A549 treated with RU486 at 1 μM for 4 hours (cell line): ENCODE measurements at places on chromosomes 6 and 20. TPM values are rescaled to one million over a fixed set of nuclear protein-coding genes. Genes with fewer than 3 reads are reported as not detected.

The EDN1 gene
- total RNA-seq = 39.5 to 47.2 TPM (median 42.8 TPM) in 5 replicates

The SLC22A2 gene
- 0.10 to 0.23 TPM in 2 of 5 replicates, not detected in the others for total RNA-seq

The EDN3 gene
- 0.10 to 0.30 TPM (median 0.17 TPM) in 5 replicates for total RNA-seq

The WFDC2 gene
- not detected in 5 replicates for total RNA-seq

The LINC00237 gene
- not detected in 5 replicates for total RNA-seq

The EFCAB8 gene
- total RNA-seq = not detected in 5 replicates

The TRIM15 gene
- total RNA-seq = 0.20 TPM in 1 of 5 replicates, not detected in the others

The ADGB gene
- not detected in 5 replicates for total RNA-seq

The CGAS gene
- total RNA-seq = 4.8 to 5.6 TPM (median 5.2 TPM) in 5 replicates

The PSORS1C1 gene
- total RNA-seq = 3.0 to 4.4 TPM (median 4.1 TPM) in 5 replicates

The TRIM40 gene
- not detected in 5 replicates for total RNA-seq

The RAD21L1 gene
- total RNA-seq = not detected in 5 replicates
